ENCODE measurements at places on chromosomes 3 and 15. TPM values are rescaled to one million over a fixed set of nuclear protein-coding genes. Genes with fewer than 3 reads are reported as not detected.
A peak's percentile ranks its signal among the peaks of the same experiment; 100 is the strongest.

The GOLGA8F gene
- total RNA-seq = not detected

The PLEKHO2 gene
- 33.5 TPM for total RNA-seq

The ROBO2 gene
- total RNA-seq = 22.1 TPM

The SLC27A2 gene
- 0.31 TPM for total RNA-seq

The ACP3 gene
- 8.3 TPM for total RNA-seq

The CACNA1D gene
- total RNA-seq = 10.1 TPM

The DNAJB8 gene
- total RNA-seq = not detected

DNA sequence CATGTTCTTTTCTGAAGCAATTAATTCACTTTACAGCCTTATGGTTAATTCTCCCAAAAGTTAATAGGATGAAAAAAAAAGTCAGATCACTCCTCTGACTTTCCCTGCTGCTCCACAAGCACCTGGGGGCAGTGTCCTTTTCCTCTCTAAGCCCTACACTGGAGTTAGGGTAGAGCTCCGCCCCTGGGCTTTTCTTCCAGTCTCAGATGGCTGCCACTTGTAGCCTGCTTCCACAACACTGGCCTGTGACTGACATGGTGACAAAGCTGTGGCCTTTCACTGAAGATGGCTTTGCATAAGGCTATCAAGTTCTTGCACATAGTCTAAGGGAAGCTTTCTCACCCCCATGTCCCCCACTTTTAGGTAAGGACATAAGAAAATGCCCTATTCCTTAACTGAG is 1.3 kb upstream of the MON1A start:
- peak; percentile 10 for DNase-seq

DNA sequence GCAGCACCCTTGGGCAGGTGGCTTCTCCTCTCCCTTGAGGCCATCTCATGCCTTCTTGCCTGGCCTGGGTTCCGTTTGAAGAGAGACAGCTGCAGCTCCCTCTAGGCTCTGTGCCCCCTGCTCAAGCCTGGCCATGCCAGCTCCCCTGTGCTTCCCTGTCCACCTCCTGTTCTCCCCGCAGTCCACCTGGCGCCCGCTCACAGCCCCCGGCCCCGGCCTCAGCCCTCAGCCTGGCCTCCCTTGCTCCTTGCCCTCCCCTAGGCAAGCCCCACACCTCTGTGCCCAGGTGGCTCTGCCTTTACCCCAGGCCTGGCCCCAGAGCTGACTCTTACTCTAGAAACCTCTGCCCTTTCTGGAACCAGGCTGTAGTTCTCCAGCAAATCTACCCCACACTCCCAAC is 13.9 kb upstream of the RHO start:
- DNase-seq = no peak

GRCh38 chr3:173440514-173440913 is 43.0 kb downstream of the NLGN1 start:
- no peak for DNase-seq

- no peak for DNase-seq
Measured at GRCh38 chr15:40246496-40247280, 7.8 kb downstream of the PAK6 start.

GRCh38 chr15:71245588-71245987 is 130.3 kb downstream of the THSD4 start:
- no peak for DNase-seq

GRCh38 chr15:29669823-29670222 is 152.4 kb downstream of the TJP1 start:
- no peak for DNase-seq

GRCh38 chr15:37014566-37014965 is 85.8 kb downstream of the MEIS2 start:
- no peak for DNase-seq

GRCh38 chr15:56886363-56886931 is 32.0 kb upstream of the TCF12 start:
- DNase-seq = no peak

DNA sequence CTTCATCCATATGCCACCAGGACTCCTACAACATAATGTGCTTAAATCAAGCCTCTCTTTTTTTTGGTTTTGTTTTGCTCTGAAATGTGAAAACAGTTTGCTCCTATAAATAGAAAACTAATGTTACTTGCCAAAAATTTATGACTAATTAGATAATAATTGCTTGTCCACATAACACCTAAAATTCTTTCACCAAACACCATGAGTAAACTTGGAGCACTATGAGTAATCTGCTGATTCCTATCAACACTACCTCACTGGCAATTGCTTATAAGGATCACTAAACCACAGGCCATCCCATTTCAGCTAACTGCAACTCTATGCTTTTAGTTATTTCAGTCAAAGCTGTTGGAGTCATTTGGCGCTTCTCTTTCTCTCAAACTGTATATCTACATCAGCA is 252.7 kb downstream of the EPHA3 start:
- DNase-seq = no peak

- DNase-seq = no peak
Measured at GRCh38 chr3:151437906-151438305, 23.0 kb downstream of the IGSF10 start.

DNA sequence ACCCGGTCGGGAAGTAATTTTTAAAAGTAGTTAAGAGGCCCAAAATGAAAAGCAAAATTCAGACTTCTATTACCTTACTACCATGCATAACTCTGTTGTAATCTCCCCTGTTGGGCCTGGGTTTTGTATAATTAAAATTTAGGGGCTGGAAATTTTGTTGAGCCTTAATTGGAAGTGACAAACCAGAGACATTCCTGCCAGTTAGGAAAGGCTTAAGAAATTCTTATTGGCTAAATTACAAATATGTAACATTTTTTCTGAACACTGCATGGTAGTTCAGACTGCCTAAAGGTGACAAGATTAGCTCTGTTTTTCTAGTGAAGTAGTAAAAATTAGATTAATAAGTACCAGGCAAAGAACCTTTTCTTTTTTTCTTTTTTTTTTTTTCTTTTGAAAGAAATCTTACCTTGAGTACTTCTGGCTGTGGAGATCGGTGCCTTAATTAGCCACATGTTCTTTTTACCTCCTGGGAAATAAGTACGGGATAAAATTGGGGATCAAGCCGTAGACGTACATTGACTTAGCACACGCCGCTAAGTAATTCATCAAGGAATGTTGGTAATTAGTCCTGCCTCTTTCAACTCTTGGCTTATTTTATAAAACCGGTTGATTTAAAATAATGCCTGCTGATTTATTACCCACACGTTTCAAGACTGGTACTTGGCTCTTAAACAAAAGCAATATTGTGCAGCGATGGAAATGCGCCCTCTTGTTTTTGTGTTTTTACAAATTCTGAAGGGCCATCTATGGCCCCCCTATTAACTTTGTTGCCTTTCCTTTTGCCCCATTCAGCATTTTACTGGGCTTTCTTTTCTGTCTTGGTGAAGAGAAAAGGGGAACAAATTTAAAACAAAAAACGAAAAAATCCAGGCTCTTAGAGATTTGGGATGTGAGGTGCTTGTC is 111.2 kb upstream of the SAMMSON start:
- no peak for DNase-seq

GRCh38 chr15:96887730-96888129 is 557.2 kb downstream of the NR2F2 start:
- no peak for DNase-seq

- DNase-seq = no peak
Measured at GRCh38 chr15:77546870-77547269, 85.8 kb downstream of the LINGO1 start.

DNA sequence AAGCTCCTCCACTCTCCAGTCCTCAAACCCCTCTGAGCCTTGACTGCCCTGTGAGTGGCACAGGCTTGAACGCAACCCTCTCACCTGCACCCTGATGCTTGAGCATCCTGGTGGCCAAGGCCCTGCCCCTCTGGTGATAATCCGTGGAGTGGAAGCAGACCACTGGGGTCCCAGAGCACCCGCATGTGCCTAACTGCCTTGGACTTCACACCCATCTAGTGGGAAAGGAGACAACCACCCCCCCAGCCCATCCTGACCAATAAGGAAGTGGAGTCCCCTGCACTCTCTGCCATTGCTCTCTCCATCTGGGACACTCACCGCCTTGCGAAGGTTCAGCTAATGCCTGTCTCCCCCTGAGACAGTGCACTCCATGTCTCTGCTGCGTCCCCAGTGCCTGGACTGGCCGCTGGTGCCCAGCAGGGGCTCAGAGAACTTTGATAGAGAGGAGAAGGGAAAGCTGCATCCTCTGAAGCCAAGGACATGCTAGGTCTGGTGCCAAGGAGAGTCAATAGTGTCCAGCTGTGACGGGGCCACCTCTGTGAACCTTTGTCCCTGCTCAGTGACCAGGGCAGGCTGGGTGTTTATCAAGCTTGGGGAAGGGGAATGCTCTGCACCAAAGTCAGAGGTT is 3.4 kb downstream of the KLF15 start:
- no peak for DNase-seq

GRCh38 chr3:19364148-19364547 is 215.8 kb downstream of the KCNH8 start:
- no peak for DNase-seq

- no peak for DNase-seq
Measured at GRCh38 chr15:56767315-56767714, 34.0 kb upstream of the ZNF280D start.

DNA sequence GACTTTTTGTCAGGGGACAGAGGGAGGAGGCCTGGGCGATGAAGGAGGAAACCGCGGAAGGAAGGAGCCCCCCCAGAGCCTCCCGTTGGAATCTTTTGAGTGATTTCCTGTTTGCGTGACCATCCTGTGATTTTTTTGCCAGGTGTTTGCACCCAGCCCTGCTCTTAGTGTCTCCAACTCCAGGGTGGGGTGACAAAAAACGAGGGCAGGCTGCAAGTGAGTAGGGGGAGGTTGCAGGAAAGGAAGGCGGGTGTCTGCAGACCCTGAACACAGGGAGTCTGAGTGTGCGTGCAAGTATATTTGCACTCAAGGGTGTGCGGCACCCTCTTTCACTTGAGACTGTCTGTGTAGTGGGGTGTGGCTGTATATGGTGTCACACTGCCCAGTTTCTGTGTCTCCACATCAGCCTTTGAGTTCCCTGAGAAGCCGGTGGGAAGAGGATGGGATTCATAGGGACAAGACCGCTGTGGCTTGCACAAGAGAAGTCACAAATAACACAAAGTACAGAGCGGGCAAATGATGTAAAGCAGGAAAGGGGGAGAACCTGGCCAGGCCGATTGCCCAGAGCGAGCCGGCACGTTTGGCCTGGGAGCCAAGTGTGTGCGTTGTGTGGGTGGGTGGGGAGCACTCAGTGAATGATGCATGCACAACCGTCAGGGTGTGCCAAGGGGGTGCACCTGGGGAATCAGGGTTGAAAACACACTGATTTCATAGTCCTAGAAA is 6.6 kb downstream of the ISLR2 start:
- DNase-seq = no peak

- DNase-seq = no peak
Measured at GRCh38 chr15:51932161-51932560, 39.4 kb downstream of the LEO1 start.

DNA sequence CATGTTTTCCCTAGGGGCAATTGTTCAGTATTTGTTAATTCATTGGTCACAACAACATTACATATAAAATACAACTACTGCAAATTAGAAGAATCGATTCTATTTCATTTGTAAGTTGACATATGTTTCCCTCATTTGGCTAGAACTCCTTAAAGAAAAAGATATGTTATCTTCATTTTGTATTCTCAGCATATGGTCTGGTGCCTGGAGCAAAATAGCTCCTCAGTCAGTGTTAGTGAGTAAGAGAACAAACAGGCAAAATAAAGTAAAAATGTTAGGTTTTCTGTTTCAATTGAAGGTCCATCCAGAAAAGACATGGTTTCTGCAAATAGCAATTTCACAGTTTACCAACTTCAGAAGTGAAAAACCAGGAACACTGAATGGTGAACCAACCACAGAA is 1343.1 kb downstream of the ROBO1 start:
- no peak for DNase-seq

GRCh38 chr15:71278989-71279756 is 163.9 kb downstream of the THSD4 start:
- DNase-seq = peak; percentile 85

DNA sequence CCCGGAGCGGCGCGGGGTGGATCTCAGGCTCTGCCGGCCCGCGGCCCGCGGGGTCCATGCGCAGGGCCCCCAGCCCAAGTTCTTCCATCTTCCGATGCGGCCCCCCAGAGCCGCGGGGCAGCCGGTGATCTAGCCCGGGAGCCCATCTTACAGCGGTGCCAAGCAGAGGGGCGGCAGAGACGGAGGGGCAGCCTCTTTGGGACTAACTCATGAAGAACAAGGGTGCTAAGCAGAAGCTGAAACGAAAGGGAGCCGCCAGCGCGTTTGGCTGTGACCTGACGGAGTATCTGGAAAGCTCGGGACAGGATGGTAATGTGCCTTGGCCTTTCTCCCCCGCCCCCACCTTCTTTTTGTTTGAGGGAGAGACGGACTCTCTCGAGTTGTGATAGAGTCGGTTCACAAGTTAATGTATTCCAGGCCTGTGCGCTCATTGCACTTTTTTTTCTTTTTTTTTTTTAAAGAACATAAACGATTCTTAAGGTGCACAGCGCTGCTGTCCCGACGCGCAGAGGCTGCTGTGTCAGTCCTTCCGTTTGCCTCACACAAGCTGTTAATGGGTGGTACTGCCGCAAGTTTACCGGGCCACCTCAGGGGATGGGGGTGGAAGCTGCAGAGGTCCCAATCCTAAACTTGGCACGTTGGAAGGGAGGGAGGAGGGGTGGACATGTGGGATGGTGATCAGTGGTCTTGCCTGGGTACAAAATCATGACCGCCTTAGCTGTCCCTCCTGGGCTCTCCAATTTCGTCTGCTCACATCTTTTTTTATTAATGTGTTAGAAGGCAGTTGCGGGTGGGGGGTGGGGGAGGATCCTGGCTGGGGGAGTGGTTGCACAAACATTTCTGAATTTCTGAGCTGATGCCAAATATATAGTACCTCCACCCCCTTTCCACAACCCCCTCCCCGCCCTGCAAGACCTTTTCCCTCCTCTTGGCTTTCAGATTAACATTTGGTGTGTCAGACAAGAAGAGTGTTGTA is 801 bp downstream of the ARHGAP31 start:
- DNase-seq = peak; percentile 73

DNA sequence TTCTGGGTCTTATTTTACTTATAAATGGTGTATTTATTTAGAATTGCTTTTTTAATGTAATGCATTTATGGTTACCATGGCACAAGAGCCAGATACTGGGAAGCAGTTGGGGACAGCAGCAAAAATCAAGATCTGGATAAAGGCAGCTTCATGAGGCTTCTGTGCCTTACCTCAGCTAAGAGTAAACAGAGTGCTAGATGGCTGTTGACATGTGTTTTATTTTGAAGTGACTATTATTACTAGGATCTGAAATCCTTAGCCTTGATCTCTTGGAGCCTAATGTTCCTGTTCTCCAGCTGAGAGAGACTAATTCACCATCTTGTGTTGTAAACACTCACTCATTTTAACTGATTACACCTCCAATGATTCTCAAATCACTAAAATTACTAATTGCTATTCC is 317.8 kb downstream of the LPP start:
- no peak for DNase-seq

- no peak for DNase-seq
Measured at GRCh38 chr15:72616491-72617210, 37.8 kb upstream of the GOLGA6B start.

DNA sequence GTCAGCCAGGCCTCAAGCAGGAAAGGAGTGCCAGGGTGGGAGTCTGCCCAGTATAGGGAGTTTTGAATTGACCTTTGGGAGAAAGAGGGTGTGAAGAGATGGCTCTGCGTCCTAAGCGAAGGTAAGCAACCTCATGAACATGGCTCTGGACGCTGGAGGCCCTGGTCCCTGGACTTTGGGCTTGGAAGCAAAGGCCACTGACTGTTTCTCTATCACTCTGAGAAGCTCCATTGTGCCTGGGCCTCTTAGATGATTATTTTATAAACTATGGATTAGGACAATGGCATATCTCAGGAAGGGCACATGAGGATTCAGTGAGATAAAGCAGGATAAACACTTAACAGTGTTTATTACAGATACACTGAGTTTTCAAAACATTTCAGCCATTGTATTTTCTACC is 59.0 kb downstream of the SUCLG2 start:
- no peak for DNase-seq

GRCh38 chr3:134374105-134374790 is at the start of gene AMOTL2:
TSS of gene AMOTL2 (minus strand) at chr3:134374447. CDS start at chr3:134371433, 3,014 bp downstream.
- DNase-seq = peak; percentile 97
